ENCODE measurements at places on chromosomes 11 and 22. TPM values are rescaled to one million over a fixed set of nuclear protein-coding genes. Genes with fewer than 3 reads are reported as not detected.

The MYRF gene
- total RNA-seq = 1.1 TPM

The APOBEC3C gene
- total RNA-seq = 144 TPM

- H3K4me1 ChIP-seq = peaks cover 43% of the 10 kb centered on the region
- peak overlapping the region; percentile 94 for H3K27ac ChIP-seq
- no peaks in the 10 kb centered on the region for H3K27me3 ChIP-seq
- H3K36me3 ChIP-seq = peaks cover 28% of the 10 kb centered on the region
- peak overlapping the region; percentile 99 for H3K4me3 ChIP-seq
- DNase-seq = no peak
Observed at GRCh38 chr22:20918663-20919218, 1.5 kb downstream of the CRKL start.

The CENPM gene
- 76.6 TPM for total RNA-seq

GRCh38 chr22:30176431-30176830, 70.1 kb downstream of the LIF start:
- no peak overlapping the region for H3K4me3 ChIP-seq
- peaks cover 11% of the 10 kb centered on the region for H3K36me3 ChIP-seq
- no peak for DNase-seq
- H3K27ac ChIP-seq = no peak overlapping the region
- H3K4me1 ChIP-seq = peaks cover 71% of the 10 kb centered on the region

GRCh38 chr11:44957040-44957515, 6.4 kb upstream of the TP53I11 start:
- no peaks in the 10 kb centered on the region for H3K27me3 ChIP-seq
- peaks cover 11% of the 10 kb centered on the region for H3K4me1 ChIP-seq
- no peaks in the 10 kb centered on the region for H3K36me3 ChIP-seq
- H3K4me3 ChIP-seq = no peak overlapping the region

- H3K4me1 ChIP-seq = no peaks in the 10 kb centered on the region
- no peak for DNase-seq
- H3K4me3 ChIP-seq = no peak overlapping the region
- no peaks in the 10 kb centered on the region for H3K36me3 ChIP-seq
- no peak overlapping the region for H3K27ac ChIP-seq
Observed at GRCh38 chr22:48748860-48749554, 1078.7 kb downstream of the BRD1 start.

GRCh38 chr11:44826922-44827643, 100.3 kb downstream of the TSPAN18 start:
- H3K27me3 ChIP-seq = no peaks in the 10 kb centered on the region
- H3K36me3 ChIP-seq = no peaks in the 10 kb centered on the region
- no peak overlapping the region for H3K27ac ChIP-seq
- no peak for DNase-seq

- H3K36me3 ChIP-seq = no peaks in the 10 kb centered on the region
- H3K4me1 ChIP-seq = peaks cover 18% of the 10 kb centered on the region
- no peak for DNase-seq
- peaks cover 47% of the 10 kb centered on the region for H3K27me3 ChIP-seq
Observed at GRCh38 chr11:34358258-34358727, 483 bp upstream of the ABTB2 start.

DNA sequence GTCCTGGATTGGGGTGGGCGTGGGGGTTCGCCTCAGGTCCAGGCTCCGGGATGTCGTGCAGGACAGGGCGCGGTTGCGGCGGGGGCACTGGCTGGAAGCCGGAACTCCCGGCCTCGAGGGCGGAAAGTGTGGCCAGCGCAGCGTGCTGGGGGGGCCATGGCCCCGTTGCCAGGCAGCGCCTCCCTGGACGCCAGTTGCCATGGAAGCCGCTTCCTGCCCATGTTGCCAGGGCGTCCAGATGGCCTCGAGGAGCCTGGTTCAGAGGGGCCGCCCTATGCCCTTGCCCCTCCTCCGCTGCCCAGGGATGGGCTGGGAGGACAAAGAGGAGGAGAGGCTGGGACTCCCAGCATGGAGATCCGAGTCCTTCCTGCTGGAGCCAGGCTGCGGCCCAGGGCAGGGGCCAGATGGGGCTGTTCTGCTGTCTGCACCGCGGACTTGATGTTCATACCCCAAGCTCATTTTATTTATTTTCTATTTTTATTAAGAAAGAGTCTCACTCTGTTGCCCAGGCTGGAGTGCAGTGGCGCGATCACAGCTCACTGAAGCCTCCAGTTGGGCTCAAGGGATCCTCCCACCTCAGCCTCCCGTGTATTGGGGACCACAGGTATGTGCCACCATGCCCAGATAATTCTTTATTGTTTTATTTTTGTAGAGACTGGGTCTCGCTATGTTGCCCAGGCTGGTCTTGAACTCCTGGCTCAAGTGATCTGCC, 4.6 kb upstream of the CCDC188 start:
- DNase-seq = peak; percentile 28
- peaks cover 4% of the 10 kb centered on the region for H3K4me1 ChIP-seq
- H3K4me3 ChIP-seq = no peak overlapping the region
- H3K36me3 ChIP-seq = no peaks in the 10 kb centered on the region
- no peak overlapping the region for H3K27ac ChIP-seq

DNA sequence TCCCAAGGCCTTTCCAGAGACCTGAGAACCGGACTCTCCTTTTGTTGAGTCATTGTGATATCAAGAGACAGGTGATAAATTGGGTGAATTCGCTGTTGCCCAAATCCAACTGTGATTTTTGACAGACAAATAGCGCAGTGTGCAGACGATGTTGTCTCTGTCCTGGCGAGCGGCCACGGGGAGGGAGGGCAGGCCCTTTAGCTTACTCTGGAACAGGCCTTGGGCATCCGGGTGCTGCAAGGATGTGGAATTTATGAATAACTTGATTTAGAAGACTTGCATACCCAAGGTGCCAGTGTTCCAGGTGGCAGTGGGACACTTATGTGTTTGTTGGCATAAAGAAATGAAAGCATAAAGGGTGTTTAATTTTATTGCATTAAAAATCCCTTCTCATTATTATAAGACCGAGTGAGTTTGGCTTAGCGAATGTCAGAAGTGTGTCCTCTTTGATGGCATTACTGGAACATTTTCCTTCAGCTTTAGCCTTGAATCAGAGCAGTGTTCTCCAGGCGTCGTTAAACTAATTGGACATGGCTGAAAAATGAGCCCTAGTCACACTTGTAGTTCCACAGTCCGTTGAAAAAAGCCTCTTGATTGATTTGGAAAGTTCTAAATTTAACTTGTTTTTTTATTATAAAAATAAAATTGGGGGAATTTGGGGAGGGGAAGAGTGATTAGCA, 9.4 kb downstream of the LDLRAD3 start:
- no peak overlapping the region for H3K4me3 ChIP-seq
- H3K27me3 ChIP-seq = peaks cover 8% of the 10 kb centered on the region
- no peak for DNase-seq

GRCh38 chr11:40188848-40189247, 1270.6 kb downstream of the LRRC4C start:
- no peaks in the 10 kb centered on the region for H3K4me1 ChIP-seq
- DNase-seq = no peak
- H3K27me3 ChIP-seq = no peaks in the 10 kb centered on the region
- no peak overlapping the region for H3K27ac ChIP-seq
- no peaks in the 10 kb centered on the region for H3K36me3 ChIP-seq
